ENCODE measurements at places on chromosomes 1 and 21. TPM values are rescaled to one million over a fixed set of nuclear protein-coding genes. Genes with fewer than 3 reads are reported as not detected.

Gene TDRD5
- total RNA-seq: 0.47 TPM

Gene RABIF
- 8.7 TPM for total RNA-seq

- H3K4me1 ChIP-seq: no peaks in the 10 kb centered on the region
- no peaks in the 10 kb centered on the region for H3K27me3 ChIP-seq
- DNase-seq: no peak
These were observed 35.1 kb downstream of the PCSK9 start for GRCh38 chr1:55074455-55074854.

GRCh38 chr1:214429951-214430770 lies 121.2 kb downstream of the PTPN14 start:
- H3K27me3 ChIP-seq: no peaks in the 10 kb centered on the region
- no peak overlapping the region for H3K4me3 ChIP-seq
- DNase-seq: no peak
- H3K4me1 ChIP-seq: no peaks in the 10 kb centered on the region
- no peak overlapping the region for H3K27ac ChIP-seq

DNA sequence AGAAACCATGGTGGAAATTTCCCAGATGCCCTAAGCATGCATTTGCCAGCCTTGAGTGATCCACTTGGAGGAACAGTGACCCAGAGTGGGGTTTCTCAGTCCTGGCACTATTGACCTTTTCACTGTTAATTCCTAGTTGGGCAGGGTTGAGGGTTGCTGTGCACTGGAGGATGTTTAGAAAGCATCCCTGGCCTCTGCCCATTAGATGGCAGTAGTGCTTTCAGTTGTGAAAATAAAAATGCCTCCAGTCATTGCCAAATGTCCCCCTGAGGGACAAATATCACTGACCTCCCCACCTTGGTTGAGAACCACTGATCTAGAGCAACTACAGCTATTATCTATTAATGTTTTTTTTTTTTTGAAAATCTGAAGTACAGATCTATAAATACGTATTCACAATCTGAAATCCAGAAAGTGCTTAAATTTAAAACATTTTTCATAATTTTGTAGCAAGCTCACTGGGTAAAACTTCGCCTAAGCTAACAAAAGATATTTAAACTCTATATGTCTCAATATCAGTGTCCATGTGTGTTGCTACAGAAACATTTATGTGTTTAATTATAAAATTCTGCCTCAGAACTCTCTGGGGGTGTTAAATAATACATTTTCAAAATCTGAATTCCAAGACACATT lies 27.3 kb downstream of the F3 start:
- no peak for DNase-seq
- no peaks in the 10 kb centered on the region for H3K27me3 ChIP-seq
- H3K27ac ChIP-seq: no peak overlapping the region
- no peaks in the 10 kb centered on the region for H3K36me3 ChIP-seq
- H3K4me3 ChIP-seq: no peak overlapping the region
- H3K4me1 ChIP-seq: no peaks in the 10 kb centered on the region

DNA sequence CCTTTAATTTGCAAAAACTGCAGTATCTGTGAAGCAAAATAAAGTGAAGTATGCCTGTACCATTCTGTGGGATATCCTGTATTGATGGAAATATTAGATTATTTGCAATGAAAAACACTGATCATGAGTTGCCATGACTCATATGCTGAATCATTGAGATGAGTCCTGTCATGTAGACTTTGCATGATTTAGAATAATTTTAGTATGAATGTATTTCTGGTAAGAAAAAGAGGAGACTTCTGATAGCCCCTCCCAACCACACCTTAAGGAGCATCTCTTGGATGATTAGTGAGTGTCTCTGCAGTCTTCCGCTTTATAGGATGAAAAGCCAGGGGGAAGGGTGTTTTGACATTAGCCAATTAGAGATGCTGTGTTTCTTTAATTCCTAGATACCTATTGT lies 55.2 kb upstream of the PTGS2 start:
- no peaks in the 10 kb centered on the region for H3K36me3 ChIP-seq
- no peaks in the 10 kb centered on the region for H3K27me3 ChIP-seq
- no peak for DNase-seq
- no peak overlapping the region for H3K27ac ChIP-seq

- H3K4me1 ChIP-seq: no peaks in the 10 kb centered on the region
- no peaks in the 10 kb centered on the region for H3K27me3 ChIP-seq
- no peaks in the 10 kb centered on the region for H3K36me3 ChIP-seq
- peak; percentile 87 for DNase-seq
- no peak overlapping the region for H3K4me3 ChIP-seq
These were observed 502.8 kb downstream of the SMYD3 start for GRCh38 chr1:246004301-246004700.

Gene CCDC27
- not detected for total RNA-seq

Gene CLEC20A
- 0.47 TPM for total RNA-seq

DNA sequence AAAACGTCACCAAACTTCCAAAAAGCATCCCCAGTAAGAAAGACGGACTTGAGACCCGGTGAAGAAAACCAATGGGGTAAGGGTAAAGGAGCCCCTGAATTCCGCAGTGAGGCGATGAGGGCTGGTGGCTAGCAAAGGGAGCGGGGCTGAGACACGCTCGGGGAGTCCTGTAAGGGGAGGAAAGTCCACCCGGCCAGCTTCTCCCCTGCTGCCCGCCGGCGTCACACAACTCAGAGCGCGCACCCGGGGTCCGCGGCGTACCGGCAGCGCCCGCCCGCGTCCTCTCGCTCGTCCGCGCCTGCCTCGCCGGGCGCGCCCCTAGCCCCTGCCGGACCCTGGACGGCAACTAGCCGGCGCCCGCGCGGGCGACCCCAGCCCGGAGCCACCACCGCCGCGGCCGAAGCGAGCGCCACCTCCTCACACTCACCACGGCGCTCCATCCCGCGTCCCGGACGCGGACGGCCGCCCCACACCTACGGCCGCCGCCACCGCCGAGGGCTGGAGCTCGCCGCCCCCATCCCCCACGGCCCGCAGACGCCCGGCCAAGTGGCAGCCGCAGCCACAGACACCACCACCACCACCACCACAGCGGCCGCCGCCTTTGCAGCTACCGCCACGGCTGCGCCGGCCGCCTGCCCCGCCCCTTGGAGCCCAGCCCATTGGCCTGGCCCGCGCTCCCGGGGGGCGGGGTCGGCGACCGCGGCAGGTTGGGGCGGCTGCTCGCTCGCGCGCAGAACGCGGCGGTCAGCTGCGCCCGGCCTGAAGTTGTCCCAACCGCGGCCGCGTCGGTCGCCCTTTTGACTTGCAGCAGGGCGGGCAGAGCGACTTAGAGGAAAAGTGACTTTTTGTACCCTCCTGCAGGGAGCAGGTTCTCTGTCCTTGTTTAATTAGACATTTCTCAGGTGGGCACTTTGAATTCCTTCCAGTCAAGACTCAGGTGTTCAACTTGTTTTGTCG lies 10.0 kb upstream of the ARHGAP29 start:
- peak overlapping the region; percentile 78 for H3K4me3 ChIP-seq
- H3K27me3 ChIP-seq: peaks cover 4% of the 10 kb centered on the region
- peak; percentile 79 for DNase-seq
- H3K27ac ChIP-seq: peak overlapping the region; percentile 91
- no peaks in the 10 kb centered on the region for H3K4me1 ChIP-seq

Gene ACTA1
- total RNA-seq: not detected

- no peak for DNase-seq
- no peaks in the 10 kb centered on the region for H3K36me3 ChIP-seq
- no peak overlapping the region for H3K4me3 ChIP-seq
- H3K27me3 ChIP-seq: no peaks in the 10 kb centered on the region
- H3K27ac ChIP-seq: no peak overlapping the region
These were observed 12.2 kb downstream of the PTCH2 start for GRCh38 chr1:44830900-44831304.

DNA sequence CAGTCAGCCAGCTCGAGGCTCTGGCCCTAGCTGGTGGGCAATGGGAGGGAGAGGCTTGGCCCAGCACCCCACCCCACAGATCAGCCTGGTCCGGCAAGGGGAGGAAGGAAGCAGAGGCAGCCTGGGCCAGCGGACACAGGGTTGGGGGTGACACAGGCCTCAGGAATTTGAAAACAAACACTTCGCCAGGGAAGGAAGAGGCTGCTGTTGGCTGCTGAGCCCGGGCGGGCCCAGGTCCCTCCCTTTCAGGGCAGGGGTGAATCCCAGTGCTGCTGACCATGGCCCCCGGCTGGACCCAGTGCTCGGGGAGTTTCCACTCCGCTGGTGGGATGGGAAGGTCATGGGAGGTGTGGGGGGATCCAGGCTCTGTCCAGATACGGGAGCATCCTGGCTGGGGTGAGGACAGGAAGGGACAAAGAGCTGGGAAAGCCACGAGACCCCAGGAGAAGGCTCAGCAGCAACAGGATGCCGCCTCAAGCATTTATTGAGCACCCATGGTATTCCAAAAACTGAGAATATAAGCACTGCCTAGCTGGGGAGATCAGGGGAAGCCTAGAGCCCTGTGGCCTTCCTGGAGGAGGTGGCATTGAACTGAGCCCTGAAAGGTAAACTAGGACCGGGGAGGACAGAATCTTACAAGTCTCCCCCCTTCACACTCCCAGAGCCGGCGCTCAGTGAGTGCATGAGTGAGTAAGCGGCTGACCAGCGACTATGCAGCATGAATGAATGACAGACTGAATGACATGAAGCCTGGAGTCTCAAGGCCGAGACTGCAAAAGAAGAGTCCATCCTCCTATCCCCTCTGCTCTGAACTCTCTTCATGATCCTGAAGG lies 26.2 kb upstream of the EPHA2 start:
- H3K27ac ChIP-seq: peak overlapping the region; percentile 92
- H3K27me3 ChIP-seq: no peaks in the 10 kb centered on the region
- H3K36me3 ChIP-seq: no peaks in the 10 kb centered on the region
- DNase-seq: peak; percentile 78
- H3K4me3 ChIP-seq: peak overlapping the region; percentile 7
- H3K4me1 ChIP-seq: peaks cover 8% of the 10 kb centered on the region

DNA sequence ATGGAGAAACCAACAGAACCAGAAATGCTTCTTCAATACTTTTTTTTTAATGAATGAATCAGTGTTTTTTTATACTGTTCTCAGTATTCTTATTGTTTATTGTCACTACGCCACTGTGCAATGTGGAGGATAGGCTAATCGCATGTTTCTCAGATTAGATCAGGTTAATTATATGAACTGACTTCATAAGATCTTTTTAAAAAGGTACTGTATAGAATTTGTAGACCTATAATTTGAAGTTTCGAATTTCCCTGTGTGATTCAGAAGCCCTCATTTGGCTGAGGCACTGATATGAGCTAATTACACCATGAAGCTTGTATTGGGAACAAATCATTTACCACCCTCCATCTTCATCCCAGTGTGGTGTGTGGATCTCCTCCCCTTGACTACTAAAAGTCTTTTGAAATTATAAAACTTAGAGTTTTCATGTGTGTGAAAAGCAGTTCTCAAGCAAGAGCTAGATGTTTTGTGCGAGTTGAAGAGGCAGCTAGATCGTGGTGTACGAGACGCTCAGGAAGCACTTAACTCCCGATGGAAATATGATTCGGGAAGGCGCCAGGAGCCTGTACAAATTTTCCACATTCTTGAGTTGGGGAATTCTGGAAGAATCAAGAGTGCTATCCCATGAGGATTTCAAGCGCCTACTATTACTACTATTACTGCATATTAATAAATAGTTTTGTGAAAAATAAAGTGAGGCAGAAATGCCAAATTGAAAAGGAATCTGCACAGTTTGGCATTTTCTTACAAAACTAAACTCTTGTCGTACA lies 52.1 kb upstream of the KCNE2 start:
- no peak overlapping the region for H3K4me3 ChIP-seq
- no peaks in the 10 kb centered on the region for H3K27me3 ChIP-seq
- no peaks in the 10 kb centered on the region for H3K36me3 ChIP-seq
- no peaks in the 10 kb centered on the region for H3K4me1 ChIP-seq

DNA sequence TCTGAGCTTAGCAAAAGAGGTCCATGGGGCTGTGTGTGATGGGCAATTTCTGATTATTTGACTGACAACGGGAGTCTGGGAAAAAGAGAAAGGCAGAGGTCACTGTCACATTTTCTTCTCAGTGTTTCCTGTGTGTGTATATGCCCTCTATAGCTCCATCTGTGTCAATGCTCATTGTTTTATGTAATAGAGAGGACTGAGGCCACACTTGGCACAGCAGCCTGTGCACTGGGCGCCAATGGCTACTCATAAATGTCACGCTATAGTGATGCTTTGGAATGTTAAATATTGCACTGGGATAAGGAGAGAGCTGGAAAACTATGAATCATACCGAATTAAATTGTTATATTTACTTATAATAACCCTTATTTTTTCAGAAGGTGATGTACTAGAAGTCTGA lies 365.4 kb downstream of the NEGR1 start:
- no peak for DNase-seq
- no peaks in the 10 kb centered on the region for H3K27me3 ChIP-seq
- no peaks in the 10 kb centered on the region for H3K4me1 ChIP-seq
- H3K36me3 ChIP-seq: no peaks in the 10 kb centered on the region
- H3K27ac ChIP-seq: no peak overlapping the region
- no peak overlapping the region for H3K4me3 ChIP-seq

GRCh38 chr1:180262628-180263488 lies 32.8 kb downstream of the LHX4 start:
- DNase-seq: no peak
- H3K27me3 ChIP-seq: no peaks in the 10 kb centered on the region
- H3K4me3 ChIP-seq: no peak overlapping the region

Gene CNTN2
- total RNA-seq: 0.44 TPM
